ENCODE measurements at places on chromosomes 11 and 22. TPM values are rescaled to one million over a fixed set of nuclear protein-coding genes. Genes with fewer than 3 reads are reported as not detected.

CTSC gene
- total RNA-seq = 66.5 TPM

MALAT1 gene
- 8,888 TPM for total RNA-seq

SMIM35 gene
- 0.40 TPM for total RNA-seq

OR1S1 gene
- total RNA-seq = not detected

FAU gene
- 1,149 TPM for total RNA-seq

EMID1 gene
- total RNA-seq = not detected

ENTHD1 gene
- total RNA-seq = 0.41 TPM

NCR3LG1 gene
- 0.82 TPM for total RNA-seq

ANO9 gene
- total RNA-seq = 45.6 TPM

POU2F3 gene
- not detected for total RNA-seq
